ENCODE measurements at places on chromosomes 16 and 17. TPM values are rescaled to one million over a fixed set of nuclear protein-coding genes. Genes with fewer than 3 reads are reported as not detected.

ARHGAP44 gene
- 0.42 TPM for total RNA-seq

SMG1 gene
- total RNA-seq: 110 TPM

RHOT1 gene
- total RNA-seq: 19.8 TPM

SYNGR3 gene
- 0.68 TPM for total RNA-seq

MYH1 gene
- not detected for total RNA-seq

GRCh38 chr17:40854175-40854814 is 12.7 kb downstream of the KRT12 start:
- DNase-seq: peak; percentile 87

DNA sequence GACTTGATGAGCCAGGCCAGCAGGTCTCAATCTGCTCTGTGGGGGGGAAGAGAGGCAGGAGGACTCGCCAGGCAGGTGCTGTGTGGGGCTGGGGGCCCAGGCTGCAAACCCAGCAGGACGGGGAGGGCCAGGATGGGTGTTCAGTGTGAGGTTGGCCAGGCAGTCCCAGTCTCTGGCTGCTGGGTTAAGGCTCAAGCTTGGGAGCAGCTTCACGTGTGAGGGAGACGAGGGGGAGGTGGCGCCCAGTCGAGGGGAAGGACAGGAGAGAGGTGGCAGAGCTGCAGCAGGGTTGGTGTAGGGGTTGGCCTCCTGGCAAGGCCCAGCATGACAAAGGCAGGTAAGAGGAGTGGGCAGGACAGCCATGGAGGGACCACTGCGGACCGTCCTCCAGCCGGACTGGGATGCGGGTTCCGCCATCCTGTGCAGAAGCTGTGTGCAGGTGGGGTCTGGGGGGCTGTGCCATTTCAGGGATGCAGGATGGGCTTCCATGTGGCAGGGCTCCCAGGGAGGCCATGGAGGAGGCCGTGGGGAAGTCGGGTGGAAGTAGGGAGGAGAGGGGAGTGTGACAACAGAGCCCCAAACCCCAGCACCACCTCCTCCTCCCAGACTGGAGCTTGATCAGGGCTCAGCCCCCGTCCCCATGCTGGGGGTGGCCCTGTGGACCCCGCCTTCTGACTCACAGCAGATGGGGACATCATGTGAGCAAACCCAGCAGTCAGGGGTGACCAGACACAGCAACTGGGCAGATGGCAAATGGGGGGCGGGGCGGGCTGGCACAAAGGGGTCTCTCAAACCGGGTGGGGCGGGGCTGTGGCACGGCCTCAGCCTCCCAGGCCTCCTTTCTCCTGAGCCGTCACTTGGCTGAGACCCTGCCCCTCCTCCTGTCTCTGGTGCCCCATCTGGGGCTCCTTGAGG is 2.8 kb downstream of the ADGRG1 start:
- DNase-seq: no peak

- DNase-seq: no peak
These were observed 29.1 kb upstream of the ZNF469 start for GRCh38 chr16:88353691-88354090.

- DNase-seq: no peak
These were observed 7.0 kb upstream of the CYB561 start for GRCh38 chr17:63452962-63453551.

DNA sequence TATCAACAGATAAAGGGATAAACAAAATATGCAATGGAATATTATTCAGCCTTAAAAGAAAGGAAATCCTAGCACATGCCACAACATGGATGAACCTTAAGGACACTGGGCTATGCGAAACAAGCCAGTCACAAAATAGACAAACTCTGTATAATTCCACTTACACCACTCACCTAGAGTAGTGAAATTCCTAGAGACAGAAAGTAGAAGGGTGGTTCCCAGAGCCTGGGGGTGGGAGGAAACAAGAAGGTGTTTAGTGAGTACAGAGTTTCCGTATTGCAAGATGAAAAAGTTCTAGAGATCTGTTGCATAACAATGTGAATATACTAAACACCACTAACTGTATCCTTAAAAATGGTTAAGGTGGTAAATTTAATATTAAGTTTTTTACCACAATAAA is 10.0 kb downstream of the SPOP start:
- DNase-seq: no peak

DNA sequence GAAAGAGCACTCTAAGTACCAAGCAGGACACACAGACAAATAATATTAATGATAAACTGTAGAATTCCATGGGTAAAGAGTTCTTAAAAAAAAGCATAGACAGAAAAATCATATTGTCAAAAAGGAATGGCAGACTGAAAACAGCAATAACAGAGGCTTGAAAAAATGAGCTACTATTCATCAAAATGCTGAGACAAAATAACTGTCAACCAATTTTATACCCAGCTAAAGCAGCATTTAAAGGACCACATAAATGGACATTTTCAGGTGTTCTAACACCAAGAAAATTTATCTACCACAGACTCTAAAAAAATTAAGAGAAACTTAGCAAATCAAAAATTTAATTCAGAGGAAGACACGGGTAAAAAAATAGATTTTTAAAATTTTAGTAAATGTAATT is 119.1 kb downstream of the DYNLRB2 start:
- no peak for DNase-seq

DNA sequence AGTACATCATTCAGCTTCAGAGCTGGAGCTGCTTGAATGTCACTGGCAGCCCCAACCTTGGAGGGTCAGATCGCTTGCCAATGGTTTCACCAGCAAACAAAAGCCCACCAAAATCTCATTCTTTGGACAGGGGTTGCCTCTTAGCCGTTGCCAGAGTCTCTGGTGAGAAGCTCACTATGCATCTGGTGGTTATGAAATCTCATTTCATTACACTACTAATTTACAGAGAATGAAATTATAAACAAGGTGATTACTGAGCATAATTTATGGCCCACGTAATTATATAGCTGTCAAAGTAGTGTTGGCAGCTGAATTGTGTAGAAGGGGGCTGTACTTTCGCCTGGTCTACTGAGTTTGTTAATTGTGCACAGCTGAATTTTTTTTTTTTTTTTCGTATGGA is 688.9 kb upstream of the KIF2B start:
- no peak for DNase-seq

DNA sequence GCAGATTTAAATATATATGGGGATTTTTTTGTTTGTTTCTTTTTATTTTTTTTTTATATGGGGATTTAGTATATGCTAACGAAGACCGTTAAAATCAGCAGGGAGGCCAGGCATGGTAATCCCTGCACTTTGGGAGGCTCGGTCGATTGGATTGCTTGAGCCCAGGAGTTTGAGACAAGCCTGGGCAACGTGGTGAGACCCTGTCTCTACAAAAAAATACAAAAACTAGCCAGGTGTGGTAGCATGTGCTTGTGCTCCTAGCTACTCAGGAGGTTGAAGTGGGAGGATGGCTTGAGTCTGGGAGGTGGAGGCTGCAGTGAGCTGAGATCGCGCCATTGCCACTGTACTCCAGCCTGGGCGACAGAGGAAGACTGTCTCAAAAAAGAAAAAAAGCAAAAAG is 22.3 kb upstream of the MEIOC start:
- DNase-seq: no peak

- no peak for DNase-seq
These were observed 313.1 kb upstream of the TNRC6C start for GRCh38 chr17:77645072-77646045.

DNA sequence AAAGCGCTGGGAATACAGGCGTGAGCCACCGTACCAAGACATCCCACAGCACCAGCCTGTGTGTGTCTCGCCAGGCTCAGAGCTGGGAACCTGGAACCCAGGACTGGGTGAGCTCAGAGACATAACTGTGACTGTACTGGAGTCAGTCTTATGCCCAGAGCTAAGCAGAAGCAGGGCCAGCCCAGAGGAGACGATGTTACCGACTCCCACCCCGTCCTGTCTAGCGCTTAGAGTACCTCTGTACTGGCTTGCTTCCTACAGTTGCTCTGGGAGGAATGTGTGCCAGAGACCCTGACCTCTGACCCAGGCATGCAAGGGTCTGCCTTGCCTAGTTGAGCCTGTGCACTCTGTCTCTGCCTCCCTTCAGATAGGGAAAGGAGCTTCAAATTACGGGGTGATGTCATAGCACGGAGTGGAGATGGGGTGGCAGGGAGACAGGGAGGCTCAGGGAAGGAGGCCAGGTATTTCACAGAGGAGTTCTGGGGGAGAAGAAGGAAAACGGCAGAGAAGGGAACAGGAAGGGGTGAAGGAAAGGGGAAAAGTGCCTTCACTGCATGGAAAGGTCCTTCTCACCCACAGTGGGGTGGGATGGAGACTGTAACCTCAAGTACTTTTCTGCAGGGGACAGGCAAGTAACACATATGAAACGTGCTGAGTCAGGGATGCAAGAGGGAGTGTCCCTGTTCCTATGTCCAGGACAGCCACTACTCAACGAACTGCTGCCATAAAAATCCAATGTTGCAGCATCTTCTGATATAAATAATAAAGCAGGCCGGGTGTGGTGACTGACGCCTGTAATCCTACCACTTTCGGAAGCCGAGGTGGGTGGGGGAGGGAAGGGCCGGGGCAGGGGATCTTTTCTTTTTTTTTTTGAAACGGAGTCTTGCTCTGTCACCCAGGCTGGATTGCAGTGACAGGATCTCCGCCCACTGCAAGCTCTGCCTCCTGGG is 5.8 kb upstream of the ARMC5 start:
- peak; percentile 91 for DNase-seq

- no peak for DNase-seq
These were observed 22.6 kb downstream of the MAP3K3 start for GRCh38 chr17:63644846-63645245.

GRCh38 chr16:53094013-53094630 is 39.3 kb downstream of the CHD9 start:
- peak; percentile 83 for DNase-seq

GRCh38 chr17:77906377-77906871 is 52.1 kb upstream of the TNRC6C start:
- DNase-seq: no peak

DNA sequence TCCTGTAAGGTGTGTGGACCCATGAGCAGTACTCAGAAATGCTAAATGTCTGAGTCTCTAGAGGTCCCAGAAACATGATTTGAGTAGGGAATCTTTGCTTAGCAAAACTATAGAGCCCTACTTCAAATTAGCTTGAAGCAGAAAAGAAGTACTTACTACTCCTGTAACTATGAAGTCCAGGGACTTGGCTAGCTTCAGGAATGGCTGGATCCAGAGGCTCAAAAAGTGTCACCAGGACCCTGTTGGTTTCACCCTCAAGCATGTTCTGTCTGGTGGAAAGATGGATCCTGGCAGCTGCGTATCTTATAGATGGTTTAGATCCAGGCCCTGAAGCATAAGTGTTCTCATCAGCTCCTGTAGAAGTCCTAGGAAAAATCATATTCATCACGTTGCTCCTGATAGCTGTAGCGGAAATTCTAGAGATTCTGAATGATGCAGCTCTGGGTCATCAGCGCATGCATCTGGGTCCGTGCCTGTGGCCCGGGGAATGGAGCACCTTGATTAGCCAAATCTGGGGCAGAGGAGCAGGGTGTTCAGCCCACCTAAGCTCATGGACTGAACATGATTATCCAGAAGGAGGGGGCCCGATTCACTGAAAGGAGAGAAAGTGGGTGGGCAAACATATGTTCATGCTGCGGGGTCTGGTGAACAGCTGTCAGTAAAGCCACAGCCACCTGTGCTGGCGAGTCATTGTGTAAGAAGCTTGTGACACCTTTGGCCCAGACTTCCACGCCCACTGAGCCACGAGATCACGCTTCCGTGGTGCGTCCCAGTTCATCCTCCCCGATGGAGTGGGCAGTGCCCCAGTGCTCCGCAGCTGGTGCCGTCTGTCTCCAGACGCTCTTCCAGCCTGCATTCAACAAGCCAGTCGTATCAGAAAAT is 260.6 kb downstream of the CPPED1 start:
- DNase-seq: no peak

- DNase-seq: no peak
These were observed 14.4 kb downstream of the DNAJC7 start for GRCh38 chr17:42002792-42003301.

GRCh38 chr17:3911271-3912053 is 4.8 kb downstream of the P2RX1 start:
- DNase-seq: no peak

GRCh38 chr16:6891496-6891895 is 441.1 kb upstream of the RBFOX1 start:
- no peak for DNase-seq

- no peak for DNase-seq
These were observed 56.3 kb upstream of the BRD7 start for GRCh38 chr16:50425044-50425443.

- DNase-seq: no peak
These were observed 25.7 kb upstream of the FA2H start for GRCh38 chr16:74800216-74800871.

- peak; percentile 68 for DNase-seq
These were observed 24.0 kb upstream of the CDC42EP4 start for GRCh38 chr17:73335591-73336407.

GRCh38 chr16:13957197-13958078 is 37.5 kb downstream of the ERCC4 start:
- DNase-seq: peak; percentile 96

DNA sequence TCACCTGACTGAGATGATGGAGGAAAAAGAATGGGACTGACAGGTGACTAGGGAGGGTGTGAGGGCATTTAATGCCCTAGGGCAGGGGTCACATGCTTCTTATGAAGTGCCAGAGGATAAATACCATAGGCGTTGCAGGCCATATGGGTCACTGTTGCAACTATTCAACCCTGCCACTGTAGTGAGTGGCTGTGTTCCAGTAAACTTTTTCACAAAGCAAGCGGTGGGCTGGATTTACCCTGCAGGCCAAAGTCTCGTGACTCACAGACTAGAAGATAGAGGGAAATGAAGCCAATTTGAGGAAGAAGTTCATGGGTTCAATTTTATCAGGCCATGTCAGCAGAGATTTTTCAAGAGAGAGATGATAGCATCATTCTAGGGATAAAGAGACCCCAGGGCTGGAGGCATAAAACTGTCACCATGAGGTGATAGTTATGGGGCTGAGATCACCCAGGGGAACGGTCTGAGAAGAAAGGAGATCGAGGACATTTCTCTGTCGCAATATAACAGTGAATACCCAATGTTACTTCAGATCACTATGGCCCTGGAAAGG is 8.6 kb downstream of the ARHGAP17 start:
- DNase-seq: peak; percentile 68

GRCh38 chr16:56423584-56424403 is 1.6 kb downstream of the AMFR start:
- no peak for DNase-seq

GRCh38 chr16:6016530-6017184 is 919.1 kb upstream of the EEF2KMT start:
- DNase-seq: no peak

DNA sequence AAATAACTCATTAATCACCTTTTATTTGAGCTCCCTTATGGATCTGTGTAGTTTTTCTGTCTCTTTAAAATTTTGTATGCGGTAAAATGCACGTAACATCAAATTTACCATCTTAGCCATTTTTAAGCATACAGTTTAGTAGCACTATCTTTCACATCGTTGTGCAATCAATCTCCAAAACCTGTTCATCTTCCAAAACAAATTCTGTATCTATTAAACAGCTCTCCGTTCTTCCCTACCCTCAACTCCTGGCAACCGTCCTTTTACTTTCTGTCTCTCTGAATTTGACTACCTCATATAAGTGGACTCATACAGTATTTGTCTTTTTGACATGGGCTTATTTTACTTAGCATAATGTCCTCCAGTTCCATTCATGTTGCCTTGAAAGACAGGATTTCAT is 100.5 kb downstream of the NF1 start:
- no peak for DNase-seq

- DNase-seq: peak; percentile 85
These were observed 262.7 kb upstream of the KCNJ16 start for GRCh38 chr17:69812240-69812837.

All from MCF 10A (cell line).